ENCODE measurements at places on chromosomes 11 and 22.
A peak's percentile ranks its signal among the peaks of the same experiment; 100 is the strongest.

GRCh38 chr11:66886671-66887221 lies 29.9 kb downstream of the LRFN4 start:
- no peak for DNase-seq

DNA sequence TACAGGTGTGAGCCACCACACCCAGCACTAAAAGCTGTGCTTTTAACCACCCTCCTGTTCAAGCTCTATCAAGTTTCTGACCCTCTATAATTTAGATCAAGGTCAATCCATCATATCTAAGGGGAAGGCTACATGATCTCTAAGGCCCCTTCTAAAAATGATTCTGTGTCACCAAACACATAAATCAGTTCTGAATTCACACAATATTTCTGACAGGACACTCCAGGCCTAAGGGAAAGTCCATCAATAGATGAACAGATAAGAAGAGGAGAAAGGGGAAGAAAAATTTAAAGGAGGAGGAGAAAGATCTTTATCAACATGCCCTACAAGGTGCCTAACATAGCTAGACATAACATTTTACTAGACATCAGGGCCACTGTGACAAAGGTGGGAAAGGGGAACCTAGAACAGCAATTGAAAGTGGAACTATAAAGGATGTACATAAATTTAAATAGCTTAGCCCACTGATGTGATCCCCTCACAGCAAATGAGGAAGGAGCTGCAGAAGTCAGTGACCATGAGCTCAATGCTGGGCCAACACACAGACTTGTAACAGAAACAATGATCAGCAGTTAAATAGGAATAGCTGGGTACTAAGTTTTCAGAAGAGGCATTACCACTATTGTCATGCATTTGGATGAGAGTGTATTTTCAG lies 4.7 kb downstream of the PRCP start:
- no peak for DNase-seq

DNA sequence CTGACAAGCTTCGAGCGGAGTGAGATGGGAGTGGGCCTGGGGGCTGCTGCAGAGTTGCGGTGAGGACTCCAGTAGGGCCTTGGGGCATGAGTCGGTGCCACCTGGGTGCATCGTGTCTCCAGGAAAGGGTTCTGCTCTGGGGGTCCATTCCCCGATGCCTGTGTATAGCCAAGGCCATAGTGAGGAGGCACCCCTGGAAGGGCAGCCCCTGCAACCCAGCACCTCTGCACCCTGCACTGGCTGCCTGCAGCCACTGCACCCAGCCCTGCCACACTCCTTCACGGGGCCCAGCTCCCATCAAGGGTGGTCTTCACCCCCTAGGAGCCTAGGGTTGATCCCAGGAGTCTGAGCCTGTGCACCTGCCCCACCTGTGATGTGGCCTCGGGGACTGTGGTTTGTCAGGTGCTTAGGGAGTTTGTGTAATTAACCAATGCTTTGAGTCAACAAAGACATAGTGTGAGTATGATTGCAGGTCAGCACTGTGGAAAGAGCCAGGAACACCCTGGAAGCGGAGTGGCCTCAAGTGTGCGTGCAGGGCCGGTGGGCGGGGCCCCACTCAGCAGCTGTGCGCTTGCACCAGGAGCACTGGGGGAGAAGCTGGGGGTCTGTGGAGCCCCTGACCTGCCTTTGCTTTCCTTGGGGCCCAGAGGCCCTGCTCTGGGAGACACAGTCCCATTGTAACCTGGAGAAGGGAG lies 1299.3 kb downstream of the BRD1 start:
- no peak for DNase-seq

DNA sequence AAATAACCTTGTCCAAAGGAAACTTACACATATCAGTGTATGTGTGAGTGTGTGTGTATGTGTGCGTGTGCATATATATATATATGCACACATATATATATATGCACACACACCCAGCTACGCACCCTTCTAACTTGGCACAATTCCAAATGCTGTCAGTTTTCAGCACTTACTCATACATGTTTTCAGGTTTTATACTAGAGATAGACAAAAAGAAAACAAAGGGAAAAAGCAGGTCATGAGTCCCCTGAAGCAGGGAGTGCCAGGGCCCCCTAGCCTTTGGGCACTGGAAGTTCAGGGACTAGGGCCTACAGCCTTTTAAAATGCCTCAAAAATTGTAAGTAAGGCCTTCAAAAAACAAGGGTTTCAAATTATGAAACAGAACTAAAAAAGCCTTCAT lies 265.4 kb downstream of the CADM1 start:
- DNase-seq, result peak; percentile 38

- DNase-seq, result no peak
These were observed 62.7 kb upstream of the FIBIN start for GRCh38 chr11:26931248-26931631.

All from GM23338 (cell line).